Stimulated activated CD8-positive, alpha-beta memory T cell treated with anti-CD3 and anti-CD28 coated beads, Interleukin-7, amount 100 ng/mL, for 4 hours (primary cell): ENCODE measurements at places on chromosomes 4 and X.
A peak's percentile ranks its signal among the peaks of the same experiment; 100 is the strongest.

DNA sequence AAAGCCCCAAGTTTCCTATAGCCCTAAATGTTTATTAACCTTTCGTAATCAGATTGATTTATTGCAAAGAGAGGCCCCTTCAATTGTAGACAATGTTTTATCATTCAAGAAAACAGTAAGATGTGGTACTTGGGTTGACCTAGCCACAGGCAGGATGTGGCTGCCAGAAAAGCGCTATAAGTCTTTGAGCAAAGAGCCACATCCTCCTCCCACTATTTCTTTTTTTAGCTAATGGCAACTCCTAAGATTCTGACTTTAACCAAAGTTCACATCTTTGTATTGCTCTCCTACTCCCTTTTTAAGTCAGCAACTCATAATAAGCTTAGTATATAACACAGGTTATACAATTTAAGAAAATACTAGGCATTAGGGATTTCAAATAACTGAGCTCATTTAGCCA, 70.7 kb upstream of the PPP3CA start:
- DNase-seq: peak; percentile 48

DNA sequence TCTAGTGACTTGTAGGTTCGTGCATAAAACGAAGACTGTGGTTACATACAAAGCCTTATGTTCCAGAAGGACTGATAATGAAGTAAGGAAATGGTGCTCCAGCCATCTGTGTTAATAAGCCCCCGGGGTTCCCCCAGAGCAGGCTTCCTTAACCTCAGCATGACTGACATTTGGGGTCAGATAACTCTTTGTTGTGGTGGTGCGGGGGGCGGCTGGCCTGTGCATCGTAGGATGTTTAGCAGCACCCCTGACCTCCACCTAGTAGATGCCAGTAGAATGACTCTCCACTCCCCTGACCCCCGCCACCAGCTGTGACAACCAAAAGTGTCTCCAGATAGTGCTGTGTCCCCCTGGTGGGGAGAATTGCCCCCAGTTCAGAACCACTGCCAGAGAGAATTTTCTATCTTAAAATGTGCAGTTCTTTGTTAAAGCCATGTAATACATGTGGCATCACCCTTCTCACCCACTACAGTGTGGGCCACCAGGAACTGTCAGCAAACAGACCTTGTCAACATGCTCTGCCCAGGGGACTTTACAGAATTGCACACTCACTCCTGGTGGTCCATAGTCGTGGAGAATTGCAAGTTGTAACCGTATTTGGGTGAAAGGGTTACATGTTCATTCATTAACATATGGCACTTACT, 7.5 kb downstream of the SH3KBP1 start:
- DNase-seq: no peak

- no peak for DNase-seq
Observed at GRCh38 chr4:118757761-118758251, 72.6 kb downstream of the METTL14 start.

- DNase-seq: no peak
Observed at GRCh38 chrX:71540801-71541200, 7.9 kb downstream of the OGT start.

GRCh38 chr4:161172396-161173026, 991.3 kb downstream of the FSTL5 start:
- DNase-seq: no peak

DNA sequence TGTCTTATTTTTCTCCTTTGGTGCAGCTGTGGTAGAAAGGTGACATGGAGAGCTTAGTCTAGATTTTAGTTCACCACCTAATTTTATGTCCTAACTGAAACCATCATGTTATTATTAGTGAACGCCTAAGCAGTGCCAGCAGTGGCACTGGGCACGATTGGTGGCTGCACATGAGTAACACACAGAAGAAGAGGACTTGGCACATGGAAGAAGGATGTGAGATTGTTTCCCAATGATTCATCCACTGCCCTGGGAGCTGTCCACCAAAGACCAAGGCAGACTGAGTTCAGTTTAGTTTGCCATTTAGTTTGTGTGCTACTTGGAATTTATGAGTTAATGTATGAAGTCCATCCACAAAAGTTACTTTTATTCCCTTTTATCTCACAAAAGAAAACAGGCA, 68.1 kb upstream of the NAP1L5 start:
- no peak for DNase-seq

DNA sequence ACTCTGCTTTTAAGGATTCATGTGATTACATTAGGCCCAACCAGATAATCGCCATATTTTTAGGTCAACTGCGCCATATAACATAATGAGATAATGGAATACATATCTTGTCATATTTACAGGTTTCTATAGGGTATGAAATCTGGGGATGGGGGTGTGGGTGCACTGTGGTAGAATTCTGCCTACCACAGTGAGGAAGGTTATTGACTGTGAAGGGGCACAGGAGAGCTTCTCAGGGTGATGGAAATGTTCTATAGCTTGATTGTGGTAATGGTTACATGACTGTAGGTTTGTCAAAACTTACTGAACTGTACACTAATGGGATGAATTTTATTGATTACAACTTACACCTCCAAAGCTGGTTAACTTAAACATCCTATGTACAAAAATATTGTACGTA, 15.9 kb downstream of the USP53 start:
- DNase-seq: no peak

DNA sequence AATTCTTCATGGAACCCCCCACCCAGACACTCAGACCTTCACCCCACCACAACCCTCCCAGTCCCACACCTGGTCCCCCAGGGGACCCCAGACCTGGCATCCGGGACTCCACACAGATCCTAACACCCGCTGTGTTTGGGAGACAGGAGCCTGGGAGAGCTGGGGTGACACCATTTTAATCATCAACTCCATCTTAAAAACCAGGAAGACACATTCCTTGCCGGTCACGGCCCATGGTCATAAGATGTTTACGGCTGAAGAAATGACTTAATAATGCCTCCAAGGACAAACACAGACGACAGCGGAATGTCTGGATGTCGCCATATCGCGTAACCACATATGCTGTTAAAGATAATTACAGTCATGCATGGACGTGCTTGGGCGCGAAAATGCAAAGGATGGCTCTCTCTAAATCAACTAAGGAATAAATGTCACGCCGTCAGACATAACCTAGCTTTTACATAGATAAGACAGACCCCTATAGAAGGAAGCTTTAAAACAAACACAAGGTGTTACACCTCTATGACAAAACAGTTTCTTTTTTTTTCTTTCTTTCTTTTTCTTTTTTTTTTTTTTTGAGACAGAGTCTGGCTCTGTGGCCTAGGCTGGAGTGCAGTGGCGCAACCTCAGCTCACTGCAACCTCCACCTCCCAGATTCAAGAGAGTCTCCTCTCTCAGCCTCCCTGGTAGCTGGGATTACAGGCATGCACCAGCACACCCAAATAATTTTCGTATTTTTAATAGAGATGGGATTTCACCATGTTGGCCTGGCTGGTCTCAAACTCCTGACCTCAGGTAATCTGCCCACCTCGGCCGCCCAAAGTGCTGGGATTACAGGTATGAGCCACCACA, 2.1 kb upstream of the DHRSX start:
- no peak for DNase-seq

DNA sequence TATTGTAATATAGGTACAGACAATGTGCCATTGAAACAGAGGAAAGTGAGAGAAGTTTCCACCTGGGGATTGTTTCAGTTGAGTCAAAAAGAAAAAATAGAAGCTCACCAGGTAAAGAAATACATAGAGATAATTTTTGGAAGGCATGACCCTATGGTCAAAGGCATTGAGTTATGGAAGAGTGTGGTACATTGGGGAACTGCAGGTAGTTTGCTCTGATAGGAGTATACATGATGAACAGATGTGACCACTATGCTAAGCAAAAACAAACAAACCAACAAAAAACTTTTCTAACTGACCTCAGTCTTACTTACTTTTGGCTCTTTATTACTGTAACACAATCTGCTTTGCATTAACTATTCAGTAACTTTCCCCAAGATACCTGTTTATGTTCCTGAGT, 85.9 kb downstream of the UGT8 start:
- no peak for DNase-seq

- no peak for DNase-seq
Observed at GRCh38 chr4:119151161-119151560, 15.5 kb downstream of the MYOZ2 start.

DNA sequence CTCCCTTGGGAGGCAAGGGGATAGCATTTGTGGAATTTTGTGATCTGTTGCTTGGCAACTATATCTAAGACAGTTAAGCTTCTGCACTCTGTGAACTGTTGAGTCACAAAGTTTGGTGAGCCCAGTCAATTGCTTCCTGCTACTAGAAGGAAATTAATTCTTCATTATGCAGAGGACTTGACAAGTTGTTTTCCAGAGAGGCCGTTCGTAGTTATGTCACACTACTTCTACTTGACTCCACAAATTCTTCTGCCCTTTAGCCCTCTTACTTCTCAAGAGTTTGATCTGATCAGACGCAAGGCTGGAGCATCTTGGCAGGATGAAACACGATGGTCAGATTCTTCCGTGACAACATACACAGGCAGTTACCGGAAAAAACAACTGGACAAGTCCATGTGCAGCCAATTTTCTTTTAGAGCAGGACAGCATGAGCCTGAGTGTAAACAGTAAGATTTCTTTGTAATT, at the start of gene C4orf51:
TSS of gene C4orf51 (plus strand) at position 156 of the 465 bp plus-strand sequence. CDS start at position 214, 58 bp downstream.
- no peak for DNase-seq

DNA sequence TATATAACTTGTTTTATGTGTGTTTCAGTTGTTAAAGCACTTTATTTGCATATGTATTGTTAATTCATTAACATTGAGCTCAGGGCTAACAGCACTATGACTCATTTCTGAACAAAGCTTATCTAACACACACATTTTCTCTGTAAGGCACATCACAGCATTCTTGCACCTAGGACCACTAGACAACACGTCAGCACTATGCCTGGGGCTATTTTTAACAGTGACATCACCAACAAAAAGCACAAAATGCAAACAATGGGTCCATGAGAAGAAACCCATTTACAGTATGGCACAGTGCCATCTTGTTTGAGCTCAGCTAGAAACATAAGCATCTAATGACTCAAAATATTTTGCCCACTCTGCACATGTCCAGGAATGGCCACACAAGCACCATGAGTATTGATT, 124.4 kb downstream of the RELL1 start:
- no peak for DNase-seq

GRCh38 chr4:140743194-140743931, 12.8 kb downstream of the TBC1D9 start:
- no peak for DNase-seq

- DNase-seq: no peak
Observed at GRCh38 chr4:117678861-117679260, 355.4 kb upstream of the NDST3 start.

- no peak for DNase-seq
Observed at GRCh38 chrX:17605676-17606075, 131.6 kb upstream of the SCML1 start.

GRCh38 chr4:45925809-45926208, 198.0 kb downstream of the GABRG1 start:
- no peak for DNase-seq

DNA sequence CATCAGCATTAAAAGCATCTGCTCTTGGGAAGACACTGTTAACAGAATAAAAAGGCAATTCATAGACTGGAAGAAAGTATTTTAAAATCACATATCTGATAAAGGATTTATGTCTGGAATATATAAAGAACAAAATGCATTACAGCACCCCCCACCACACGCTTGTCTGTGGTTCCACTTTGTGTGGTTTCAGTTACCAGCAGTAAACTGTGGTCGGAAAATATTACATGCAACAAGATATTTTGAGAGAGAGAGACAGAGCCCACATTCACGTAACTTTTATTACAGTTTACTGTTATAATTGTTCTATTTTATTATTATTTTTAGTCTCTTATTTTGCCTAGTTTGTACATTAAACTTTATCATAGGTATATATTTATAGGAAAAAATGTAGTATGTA, 21.2 kb upstream of the PDE6B start:
- DNase-seq: no peak

DNA sequence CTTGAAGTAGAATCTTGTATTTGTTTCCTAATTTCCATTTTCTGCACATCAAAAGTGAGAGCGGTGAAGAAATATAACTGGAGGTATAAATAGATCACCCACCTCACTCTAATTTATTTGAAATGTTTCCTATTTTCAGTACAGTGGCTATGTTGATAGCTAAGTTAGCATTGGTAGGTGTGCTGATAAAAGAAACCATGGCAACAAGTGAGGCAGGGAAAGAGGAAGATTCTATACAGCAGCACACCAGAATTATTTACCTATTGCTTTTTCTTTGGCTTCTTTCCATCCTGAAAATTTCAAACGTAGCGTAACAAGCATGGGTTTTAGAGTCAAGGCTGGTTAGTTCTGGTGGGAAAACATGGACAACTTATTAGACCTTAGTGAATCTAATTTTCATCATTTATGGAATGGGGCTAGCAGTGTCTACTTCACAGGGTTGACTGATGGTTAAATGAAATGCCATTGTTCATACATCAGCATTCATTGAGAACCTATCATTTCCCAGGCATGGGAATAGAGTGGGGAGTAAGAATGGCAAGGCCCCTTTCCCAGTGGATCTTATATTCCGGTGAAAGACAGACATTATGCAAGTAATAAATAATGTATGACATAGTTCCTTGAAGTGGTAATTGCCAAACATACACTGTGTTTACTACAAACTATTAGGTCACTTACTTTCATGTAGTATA, 30.6 kb upstream of the CTSO start:
- DNase-seq: no peak

DNA sequence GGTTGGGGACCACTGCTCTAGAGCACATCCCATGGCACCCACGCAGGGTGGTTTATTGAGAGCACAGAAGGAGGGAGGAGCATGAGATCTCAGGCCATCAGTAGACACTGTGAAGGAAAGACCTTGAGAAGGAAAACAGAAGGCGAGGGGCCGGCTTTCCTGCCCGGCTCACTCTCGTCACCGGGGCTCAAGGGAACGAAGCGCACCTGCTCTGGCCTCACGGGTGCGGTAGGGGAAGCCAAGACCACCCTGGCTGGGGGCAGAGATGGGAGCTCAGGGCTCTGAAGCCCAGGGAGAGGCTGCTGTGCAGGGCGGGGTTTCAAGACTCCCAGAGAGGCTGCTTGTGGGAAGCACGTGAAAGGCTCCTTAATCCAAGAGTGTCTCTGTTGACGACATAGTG, 105.9 kb downstream of the TNIP2 start:
- no peak for DNase-seq

DNA sequence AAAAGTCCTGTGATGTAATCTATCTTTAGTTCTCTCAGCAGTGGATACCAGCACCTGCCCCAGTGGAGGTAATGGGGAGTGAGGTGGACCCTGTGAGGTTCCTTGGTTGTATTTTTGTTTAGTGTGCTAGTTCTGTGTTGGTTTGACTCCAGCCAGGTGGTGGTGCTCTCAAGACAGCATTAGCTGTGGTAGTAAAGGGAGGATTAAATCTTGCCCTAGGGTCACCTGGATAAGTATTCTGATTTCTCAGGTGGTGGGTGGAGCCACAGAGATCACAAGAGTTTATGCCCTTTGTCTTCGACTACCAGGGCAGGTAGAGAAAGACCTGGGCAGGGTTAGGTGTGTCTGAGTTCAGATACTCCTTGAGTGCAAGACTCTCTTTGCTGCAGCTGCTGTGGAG, 176.3 kb upstream of the EDA2R start:
- DNase-seq: no peak

DNA sequence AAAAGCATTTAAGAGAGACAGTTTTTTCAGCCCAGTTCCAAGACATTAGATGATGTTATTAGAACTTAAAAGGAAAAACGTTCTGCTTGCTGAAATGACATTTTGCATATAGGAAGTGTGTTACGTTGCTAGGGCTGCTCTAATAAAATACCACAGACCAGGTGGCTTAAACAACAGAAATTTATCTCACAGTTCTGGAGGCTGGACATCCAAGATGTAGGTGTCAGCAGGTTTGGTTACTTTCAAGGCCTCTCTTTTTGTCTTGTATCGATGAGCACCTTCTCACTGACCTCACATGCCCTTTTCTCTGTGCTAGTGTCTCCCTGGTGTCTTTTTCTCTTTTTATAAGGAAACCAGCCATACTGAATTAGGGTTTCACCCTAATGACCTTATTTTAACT, 204.7 kb downstream of the PACRGL start:
- no peak for DNase-seq
